ENCODE measurements at places on chromosomes 16 and 17.

GRCh38 chr17:58658804-58659713 lies 32.8 kb downstream of the TEX14 start:
- peak; percentile 52 for DNase-seq

DNA sequence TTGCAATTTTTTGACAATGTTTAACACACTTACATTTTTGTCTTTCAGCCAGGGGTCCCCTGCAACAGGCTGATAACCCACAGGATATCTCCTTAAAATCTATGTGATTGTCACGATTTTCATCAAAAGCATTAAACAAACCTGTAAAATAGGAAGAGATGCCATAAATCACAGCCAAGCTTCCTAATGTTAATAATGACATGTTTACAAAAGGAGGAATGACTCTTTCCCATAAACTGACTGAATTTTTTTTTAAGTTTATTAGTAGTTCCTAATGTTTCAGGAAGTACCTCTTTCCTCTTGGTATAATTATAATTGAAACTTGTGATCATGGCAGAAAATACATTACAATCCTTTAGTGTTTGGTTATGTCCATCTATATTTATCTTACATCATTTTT lies 119.6 kb downstream of the CA4 start:
- no peak for DNase-seq

DNA sequence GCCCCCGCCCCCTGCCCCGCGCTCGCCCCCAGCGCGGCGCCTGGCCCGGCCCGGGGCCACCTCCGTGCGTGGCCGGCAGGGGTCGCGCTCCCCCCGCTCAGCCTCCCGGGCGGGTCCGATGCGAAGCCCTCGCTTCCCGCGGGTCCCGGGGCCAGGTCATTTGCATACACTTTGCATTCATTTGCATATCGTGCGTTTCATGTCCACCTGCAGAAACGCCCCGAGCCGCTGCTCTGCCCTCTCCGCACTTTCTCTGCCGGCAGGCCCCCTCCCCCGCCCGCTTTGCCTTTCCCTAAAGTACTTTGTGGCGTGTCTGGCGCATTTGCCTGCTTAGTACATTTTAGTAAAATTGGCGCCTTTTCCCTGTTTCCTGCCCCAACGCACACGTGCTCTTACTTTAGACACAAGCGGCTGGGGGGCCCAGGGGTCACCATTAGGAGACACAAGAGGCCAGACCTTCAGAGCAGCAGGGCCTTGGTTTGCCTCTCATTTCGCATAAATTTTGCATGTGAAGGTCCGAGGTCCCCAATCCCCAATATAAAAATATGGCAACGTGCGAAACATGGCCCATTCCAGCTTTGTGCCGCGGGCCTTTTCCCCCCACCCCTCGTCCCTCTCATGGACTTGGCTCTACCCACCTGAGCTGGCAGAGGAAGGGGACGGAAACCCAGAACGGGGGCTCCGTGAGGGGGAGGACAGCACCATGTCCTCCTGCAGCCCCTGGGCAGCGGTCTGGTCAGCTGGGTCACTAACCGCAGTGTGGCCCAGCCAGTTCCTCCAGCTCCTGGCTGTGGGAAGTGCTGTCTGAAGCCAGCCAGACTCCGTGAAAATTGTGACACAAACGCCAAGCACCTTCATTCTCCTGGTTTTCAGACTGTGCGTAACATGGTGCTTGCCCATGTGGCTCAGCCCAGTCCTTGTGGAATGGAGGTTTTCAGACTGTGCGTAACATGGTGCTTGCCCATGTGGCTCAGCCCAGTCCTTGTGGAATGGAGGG lies 34.8 kb downstream of the CBFA2T3 start:
- DNase-seq = no peak

- no peak for DNase-seq
Measured at GRCh38 chr17:27354491-27355081, 60.7 kb downstream of the WSB1 start.

- no peak for DNase-seq
Measured at GRCh38 chr16:73124097-73124652, 76.2 kb upstream of the ZFHX3 start.

All from activated naive CD4-positive, alpha-beta T cell (primary cell).